ENCODE measurements at places on chromosomes 13 and 19.

DNA sequence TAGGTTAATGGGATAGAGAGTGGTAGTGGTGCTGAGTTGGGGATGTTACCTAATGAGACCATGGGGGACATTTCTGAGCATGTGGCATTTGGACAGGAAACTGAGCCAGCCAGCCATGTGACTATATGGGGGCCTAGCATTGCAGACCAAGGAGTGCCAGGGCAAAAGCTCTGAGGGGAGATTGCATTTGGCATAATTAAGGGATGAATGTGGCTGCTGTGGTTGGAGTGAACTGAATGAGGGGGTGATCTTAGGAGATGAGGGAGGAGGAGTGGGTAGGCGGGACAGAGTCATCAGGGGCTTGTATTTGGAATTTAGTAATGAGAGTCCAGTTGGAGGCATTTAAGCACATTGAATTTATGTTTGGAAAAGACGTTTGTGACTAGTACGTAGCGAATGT, 6.6 kb downstream of the PCCA start:
- no peak for DNase-seq

DNA sequence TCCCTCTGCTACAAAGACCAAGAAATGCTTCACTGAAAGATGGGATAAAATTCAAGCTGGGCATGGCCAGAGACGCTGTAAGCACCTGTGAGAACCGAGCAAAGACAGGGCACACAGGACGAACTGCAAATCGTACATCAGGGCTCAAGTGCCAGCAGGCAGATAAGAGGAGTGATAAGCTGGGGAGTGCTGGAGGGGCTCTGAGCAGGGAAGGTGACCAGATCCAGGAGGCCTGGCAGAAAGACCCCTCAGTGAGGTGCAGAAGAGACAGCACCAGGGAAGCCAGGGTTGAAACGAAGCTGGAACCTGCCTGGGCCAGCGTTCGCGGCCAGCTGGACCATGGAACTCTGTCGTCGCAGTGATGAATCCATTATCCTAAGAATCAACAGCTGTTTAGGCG, 10.2 kb downstream of the RAB20 start:
- DNase-seq, result no peak

GRCh38 chr13:30204564-30204963, 102.8 kb downstream of the KATNAL1 start:
- no peak for DNase-seq

- no peak for DNase-seq
These were observed 2889.6 kb upstream of the PCDH20 start for GRCh38 chr13:64305246-64305645.

DNA sequence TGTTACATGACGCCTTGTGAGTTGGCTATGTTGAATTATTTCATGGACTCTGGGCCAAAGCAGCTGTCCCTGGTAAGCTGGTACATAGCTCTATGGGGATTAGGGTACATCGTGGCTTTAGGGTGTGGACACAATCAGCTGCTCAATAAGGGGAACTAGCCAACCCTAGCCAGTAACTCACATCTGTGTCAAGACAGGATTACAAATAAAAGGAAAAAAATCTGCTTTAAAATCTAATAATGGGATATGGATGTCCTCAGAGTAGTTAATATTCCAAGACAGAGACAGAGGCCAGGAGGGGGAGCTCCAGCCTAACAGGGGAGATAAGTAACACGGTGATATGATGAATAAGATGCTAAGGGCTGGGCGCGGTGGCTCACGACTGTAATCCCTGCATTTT, 21.1 kb upstream of the ZNF766 start:
- peak; percentile 27 for DNase-seq

DNA sequence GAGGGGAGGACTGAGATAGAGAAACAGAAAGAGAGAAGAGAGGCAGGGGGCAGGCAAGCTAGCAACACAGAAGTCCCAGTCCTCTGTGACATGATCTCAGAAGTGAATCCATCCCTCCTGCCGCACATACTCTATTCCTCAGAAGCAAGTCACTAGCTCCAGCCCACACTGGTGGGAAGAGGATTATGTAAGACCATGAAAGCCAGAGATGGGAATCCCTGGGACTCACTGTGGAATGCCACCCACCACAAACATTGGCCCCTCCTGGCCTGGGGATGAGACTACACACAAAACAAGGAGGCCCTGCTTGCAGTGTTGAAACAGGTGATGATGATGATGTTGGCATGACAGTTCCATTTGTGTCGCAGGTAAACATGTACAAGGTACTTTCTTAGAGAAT, 419.9 kb downstream of the IRS2 start:
- DNase-seq, result no peak

- DNase-seq, result no peak
These were observed 2009.6 kb downstream of the OLFM4 start for GRCh38 chr13:55038230-55038629.

- DNase-seq, result no peak
These were observed 124.6 kb downstream of the FGF14 start for GRCh38 chr13:102277286-102277685.

- no peak for DNase-seq
These were observed 1.9 kb downstream of the MRPS12 start for GRCh38 chr19:38932425-38933179.

- no peak for DNase-seq
These were observed 2.0 kb downstream of the CDC34 start for GRCh38 chr19:533364-534058.

DNA sequence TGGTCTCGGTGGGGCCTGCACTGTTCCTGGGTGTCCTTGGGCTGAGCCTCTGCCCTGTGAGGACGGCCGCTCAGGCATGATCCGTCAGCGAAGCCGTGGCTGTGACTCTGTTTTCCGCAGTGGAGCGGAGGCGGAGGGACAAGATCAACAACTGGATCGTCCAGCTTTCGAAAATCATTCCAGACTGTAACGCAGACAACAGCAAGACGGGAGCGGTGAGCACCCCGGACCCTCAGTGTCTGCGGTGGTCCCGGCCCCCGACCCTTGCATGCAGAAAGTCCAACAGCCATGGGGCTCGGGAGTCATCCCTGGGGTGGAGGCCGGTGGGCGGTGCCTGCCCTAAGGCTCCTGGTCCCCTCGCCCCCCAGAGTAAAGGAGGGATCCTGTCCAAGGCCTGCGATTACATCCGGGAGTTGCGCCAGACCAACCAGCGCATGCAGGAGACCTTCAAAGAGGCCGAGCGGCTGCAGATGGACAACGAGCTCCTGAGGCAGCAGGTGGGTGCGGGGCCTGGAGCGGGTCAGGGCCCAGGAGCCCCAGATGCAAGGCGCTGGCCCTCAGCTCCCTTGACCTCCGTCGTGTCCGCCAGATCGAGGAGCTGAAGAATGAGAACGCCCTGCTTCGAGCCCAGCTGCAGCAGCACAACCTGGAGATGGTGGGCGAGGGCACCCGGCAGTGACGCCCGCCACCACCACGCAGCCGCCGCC, 3.6 kb upstream of the HAMP start:
- DNase-seq, result no peak

- DNase-seq, result peak; percentile 97
These were observed at the start of gene LENG1 for GRCh38 chr19:54159352-54160181. LENG1 (minus strand) TSS chr19:54159721; CDS start chr19:54159695, 26 bp downstream.

DNA sequence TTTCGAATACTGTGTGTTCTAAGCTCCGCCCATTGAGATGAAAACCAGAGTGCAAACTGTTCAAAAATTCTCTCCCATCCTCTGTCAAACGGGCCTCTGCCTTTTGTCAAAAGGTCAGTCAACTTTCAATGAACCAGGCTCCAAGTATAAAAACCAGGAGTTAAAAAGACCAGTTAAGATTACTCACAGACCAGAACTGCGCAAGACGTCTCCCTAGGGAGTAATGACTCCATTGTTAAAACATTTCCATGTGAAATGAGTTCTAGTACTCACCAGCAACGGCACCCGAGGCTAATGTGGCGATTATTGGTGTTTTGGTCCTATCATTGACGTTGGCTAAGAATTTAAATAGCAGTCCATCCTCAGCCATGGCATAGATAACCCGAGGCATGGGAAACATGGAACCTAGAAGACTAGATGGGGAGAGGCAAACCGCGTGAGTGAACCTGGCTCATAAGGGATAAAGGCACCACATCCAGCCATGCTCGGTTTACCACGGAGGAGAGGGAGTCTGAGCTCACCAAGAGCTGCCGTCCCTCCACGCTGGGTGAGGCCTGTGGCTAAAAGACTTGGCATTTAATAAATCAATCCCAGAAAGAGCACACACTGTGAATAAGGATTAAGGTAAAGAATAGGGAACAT, 73.3 kb downstream of the SLC7A1 start:
- DNase-seq, result no peak

GRCh38 chr13:41383386-41383785, 72.3 kb downstream of the NAA16 start:
- DNase-seq, result no peak

- peak; percentile 27 for DNase-seq
These were observed 22.5 kb downstream of the C13orf46 start for GRCh38 chr13:113951246-113951999.

- no peak for DNase-seq
These were observed 6.3 kb downstream of the ZNF71 start for GRCh38 chr19:56601375-56601774.

- no peak for DNase-seq
These were observed 391.7 kb upstream of the SGCG start for GRCh38 chr13:22789027-22789593.

DNA sequence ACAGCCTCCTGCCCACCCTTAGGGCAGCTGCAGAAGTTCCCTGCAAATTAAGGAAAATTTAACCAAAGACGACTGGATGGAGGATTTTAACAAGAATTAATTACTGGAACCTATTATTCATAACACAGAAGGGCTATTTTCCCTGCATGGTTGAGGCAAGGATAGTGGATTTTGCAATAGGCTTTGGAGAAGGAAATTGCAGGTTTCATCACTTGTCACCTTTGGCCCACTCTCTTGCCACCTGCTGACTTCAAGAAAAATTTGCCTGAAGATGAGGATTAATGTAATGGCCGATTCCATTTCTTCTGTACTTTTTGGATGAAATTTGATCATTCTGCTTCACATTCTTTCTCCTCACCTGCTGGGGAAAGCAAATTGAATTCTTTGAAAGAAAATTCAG, 261.7 kb downstream of the FGF9 start:
- no peak for DNase-seq

- no peak for DNase-seq
These were observed 27.2 kb downstream of the CNMD start for GRCh38 chr13:52712385-52712784.

GRCh38 chr19:5809053-5809452, 4.2 kb downstream of the NRTN start:
- no peak for DNase-seq

DNA sequence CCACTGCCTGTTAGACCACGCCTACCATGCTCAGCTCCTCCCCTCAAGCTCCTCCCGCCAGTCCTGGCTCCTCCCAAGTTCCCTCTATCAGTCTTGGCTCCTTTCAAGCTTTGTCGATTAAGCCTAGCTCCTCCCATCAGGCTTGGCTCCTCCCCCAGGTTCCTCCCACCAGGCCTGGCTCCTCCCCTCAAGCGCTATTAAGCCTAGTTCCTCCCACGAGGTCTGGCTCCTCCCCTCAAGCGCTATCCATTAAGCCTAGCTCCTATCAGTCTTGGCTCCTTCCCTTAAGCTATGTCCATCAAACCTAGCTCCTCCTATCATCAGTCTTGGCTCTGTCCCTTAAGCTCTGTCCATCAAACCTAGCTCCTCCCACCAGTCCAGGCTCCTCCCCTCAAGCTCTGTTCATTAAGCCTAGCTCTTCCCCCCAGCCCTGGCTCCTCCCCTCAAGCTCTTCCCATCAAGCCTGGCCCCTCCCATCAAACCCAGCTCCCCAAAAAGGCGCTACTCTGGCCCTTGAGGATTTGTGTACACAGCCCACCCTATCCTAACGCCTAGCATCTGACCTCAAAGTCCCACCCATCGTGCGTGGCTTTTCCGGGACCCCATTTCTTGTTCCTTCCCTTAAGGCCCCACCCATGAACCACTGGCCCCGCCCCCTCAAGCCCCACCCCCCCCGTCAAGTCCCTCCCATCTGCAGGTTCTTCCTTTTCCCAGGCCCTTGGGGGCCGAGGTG, 10.0 kb downstream of the CAMSAP3 start:
- DNase-seq, result no peak

DNA sequence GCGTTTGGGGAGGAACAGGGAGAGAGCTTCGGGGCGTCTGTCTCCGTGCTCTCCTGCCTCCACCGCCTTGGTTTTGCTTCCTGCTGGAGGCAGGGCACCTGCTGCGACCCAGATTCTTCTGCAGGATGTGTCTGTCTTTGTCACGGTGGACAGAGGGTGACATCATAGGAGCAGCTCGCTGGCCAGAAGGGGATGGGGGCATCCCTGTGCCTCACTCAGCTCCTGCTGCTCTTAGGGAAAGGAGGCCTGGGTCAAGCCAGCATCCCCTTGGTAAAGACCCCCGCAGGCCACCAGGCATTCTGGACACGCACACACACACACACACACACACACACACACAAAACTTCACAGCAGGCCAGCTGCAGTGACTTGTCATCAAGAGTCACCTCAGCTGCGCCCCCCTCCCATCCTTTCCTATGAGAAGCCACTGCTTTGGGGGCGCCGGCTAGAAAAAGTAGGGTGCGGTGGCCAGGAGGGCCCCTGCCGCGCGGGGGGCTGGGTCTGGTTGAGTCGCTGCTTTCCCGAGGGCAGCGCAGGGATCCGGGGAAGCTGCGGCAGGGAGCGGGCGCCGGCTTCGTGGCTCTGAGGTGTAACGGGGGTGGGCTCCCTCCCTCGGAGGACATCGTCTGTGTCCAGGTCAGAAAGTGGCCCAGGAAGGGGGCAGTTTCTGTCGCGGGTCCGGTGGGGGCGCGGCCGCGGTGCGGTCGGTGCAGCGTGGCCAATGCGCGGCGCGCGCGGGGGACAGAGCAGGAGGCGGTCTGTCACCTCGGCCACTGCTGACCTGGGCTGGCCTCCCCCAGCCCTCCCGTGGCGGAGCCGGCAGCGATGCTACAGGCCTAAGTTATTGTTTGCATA, 15.8 kb upstream of the NPAS1 start:
- no peak for DNase-seq

GRCh38 chr19:24048261-24048660, 38.7 kb upstream of the ZNF254 start:
- DNase-seq, result no peak

- DNase-seq, result no peak
These were observed 750.3 kb downstream of the OLFM4 start for GRCh38 chr13:53778937-53779336.

GRCh38 chr19:27529158-27529557, 1683.8 kb downstream of the UQCRFS1 start:
- DNase-seq, result no peak

- no peak for DNase-seq
These were observed 1077.7 kb upstream of the SLC10A2 start for GRCh38 chr13:104143760-104144416.

DNA sequence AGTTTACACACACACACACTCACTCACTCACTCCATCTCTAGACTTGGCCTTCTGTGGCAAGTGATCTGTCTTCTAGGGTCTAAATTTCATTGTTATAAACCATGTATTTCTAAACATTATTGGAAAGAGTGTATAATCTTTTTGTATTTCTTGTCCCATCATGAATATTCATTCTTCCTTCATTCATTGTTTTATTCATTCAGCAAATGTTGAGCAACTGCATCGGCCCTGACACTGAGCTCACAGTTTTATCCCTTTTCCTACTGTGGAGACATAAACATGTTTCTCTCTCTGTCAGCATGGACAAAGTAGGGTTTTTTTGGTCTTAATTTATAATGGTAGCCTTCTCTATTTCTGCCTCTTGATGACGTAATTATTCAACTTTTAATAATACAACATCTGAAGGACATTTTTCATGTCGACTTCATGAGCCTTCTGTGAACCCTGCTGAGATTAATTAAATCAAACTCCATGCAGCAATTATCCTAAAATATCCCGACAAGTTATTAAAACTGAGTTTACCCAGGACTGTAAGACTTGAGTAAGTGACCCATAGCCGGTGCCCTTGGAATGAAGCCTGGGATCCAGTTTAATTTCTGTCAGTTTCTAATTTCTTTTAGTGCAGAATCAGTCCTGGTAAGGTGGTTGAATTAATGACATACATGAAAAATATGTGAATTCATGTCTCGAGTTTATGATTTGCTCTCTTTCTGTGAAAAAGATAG, 7.3 kb downstream of the SPATA13 start:
- DNase-seq, result no peak
